Activated naive CD8-positive, alpha-beta T cell treated with anti-CD3 and anti-CD28 coated beads, Interleukin-2, amount 50 U/mL, for 16 hours (primary cell): ENCODE measurements at places on chromosomes 13 and 19.

DNA sequence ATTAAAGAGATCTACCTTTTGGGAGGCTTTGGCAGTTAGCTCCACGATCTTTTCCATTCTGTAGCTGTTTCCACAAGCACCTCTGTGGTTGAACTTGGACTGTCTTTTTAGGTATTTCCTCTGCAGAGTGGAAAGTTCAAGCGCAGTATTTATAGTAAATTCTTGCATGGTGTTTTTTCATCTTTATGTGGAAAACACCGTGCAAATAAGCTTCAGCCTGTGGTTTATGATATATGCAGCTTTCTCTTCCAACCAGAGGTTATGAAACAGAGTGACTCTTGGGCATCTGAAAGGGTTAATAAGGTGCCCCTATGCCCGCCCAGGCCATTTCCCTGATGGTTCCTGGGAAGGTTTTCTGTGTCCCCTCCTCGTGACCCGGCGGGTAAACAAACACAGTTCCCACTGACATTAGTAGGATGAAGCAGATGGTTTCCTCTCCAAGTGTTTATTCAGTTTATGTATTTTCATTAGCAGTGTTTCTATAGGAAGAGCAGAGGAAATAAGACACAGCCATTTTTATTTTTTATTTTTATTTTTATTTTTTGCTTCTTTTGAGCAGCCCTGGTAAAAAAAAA is 39.7 kb upstream of the RNF113B start:
- no peak for DNase-seq

GRCh38 chr19:45428384-45429231 is 4.9 kb upstream of the ERCC1 start:
- DNase-seq, result no peak

GRCh38 chr13:113140677-113141600 is 17.5 kb upstream of the PROZ start:
- no peak for DNase-seq

- DNase-seq, result no peak
These were observed 124.1 kb downstream of the CRYL1 start for GRCh38 chr13:20401531-20401930.

- no peak for DNase-seq
These were observed 83.5 kb downstream of the FRY start for GRCh38 chr13:32115066-32115465.

GRCh38 chr19:29795461-29796172 is 16.2 kb upstream of the CCNE1 start:
- DNase-seq, result no peak

DNA sequence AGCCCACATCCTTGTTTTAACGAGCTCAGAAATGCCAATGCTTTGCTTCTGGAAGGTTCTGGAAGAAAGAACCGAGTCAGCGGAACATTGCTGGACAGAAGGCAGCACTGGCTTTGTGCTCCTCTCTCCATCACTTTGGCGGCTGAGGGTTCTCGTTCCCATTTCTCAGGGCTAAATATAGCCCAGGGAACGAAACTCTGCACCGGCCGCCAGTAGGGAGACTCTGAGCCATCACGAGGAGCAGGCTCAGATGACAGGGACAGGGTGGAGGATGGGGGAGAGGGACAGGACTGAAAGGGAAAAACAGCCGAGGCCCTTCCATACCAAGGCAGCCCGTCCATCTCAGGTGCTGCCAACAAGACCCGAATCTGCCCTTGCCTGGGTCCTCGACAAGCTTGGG is 166.4 kb downstream of the CACNA1A start:
- no peak for DNase-seq

GRCh38 chr13:34897220-34897619 is 44.9 kb upstream of the NBEA start:
- DNase-seq, result no peak

GRCh38 chr13:41709511-41709910 is 251.4 kb downstream of the VWA8 start:
- no peak for DNase-seq

DNA sequence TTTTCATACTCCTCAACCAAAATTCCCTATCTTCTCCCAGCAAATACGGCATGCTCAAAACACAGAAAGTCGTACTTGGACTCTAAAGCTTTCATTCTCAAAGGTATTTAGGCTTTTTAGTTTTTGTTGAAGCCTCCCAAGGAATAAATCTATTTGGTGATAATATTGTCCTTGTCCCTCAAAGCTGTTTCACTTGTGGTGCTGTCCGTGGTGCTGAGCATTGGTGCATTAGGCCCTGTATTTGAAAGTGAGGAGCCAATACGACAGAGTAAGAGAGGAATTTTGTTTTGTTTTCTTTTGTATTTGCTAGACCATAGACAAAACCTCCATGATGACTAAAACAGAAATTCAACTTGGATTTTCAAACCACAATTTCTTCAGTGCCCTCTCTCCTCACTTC is 3.2 kb upstream of the LGALS13 start:
- DNase-seq, result no peak

DNA sequence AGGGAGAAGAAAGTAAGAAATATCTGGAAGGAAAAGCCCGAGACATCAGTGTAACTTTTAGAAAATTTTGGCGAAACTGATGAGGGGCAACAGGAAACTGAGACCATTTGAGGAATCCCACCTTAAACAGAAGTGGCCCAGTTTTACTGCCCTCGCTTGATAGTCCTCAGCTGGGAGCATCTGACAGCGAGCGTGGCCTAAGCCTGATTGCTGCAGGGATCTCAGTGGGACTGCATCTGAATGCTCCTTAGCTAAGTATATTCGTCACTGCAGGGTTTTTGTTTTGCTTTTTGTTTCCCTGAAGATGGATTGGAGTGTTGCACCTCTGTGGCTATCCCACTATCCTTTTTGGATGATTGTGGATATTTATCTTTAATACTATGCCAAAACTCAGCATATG is 262.7 kb upstream of the KLHL1 start:
- DNase-seq, result no peak

DNA sequence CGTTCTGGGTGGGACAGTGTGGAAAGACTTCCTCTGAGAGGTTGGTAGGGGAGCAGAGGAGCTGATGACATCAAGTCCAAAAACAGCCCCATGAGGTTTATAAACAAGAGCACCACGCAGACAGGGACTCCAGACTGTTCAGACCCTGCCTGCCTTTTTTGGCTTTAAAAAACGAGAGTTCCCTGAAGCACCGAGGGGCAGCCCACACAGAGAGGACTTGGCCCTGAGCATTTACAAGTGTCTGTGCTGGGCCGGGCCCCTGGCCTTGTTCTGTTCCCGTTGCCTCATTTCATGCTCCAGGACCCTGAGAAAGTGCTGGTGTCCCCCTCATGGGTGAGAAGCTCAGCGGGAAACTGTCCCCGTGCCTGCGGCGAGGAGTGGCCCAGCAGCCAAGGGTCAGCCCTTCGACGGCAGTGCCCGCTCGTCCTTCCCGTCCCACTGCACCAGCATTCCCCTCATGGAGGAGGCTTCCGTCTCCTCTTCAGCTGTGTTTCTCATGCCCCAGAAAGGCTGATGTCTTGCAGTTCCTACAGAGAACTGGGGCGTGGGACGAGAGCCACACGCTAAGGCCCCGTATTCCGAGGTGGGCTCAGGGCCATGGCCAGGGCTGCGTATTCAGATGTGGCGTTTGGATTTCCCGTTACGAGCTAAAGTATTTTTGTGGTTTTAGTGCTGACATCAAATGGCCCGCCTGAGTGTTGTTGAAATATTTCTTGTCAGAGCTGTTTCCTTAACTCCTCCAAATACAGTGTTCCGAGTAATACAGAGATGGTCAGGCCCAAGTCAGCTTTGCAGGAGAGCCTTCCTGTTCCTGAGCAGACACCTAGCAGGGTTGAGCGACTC is 93.5 kb downstream of the ATP11A start:
- no peak for DNase-seq

DNA sequence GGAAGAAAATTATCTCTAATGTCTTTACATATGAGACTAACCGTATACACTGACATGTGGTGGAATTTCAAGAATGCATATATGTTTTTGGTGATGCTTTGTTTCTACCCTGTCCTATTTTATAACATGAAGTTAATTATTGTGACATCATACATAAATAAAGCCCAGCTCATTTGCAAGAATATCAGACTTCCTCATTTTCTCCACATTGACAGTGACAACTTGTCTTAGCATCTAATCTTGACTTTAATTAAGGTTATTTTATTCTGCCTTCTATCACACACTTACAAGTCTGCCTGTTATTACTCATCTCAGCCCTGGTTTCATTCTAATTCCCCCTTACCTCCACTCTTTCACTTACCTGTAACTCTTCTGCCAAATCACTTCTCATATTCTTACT is 140.6 kb upstream of the STARD13 start:
- DNase-seq, result no peak
